ENCODE measurements at places on chromosomes 3 and 15.

DNA sequence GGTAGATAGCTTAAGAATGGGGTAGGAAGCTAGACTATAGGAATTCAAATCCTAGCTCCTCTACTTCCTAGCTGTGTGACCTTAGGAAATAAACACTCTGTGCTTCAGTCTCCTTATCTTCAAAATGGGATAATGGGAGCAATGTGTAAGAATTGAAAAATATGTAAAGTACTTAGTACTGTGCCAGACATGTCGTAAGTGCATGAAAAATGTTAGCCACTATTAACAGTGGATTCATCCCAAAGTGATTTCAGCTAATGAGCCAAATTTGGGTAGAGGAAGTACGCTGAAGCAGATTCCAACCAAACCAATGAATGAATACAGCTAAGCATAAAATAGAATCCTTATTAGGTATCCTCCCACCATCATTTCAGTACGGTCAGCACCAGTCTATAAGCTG lies 192.1 kb downstream of the RORA start:
- no peak for DNase-seq

DNA sequence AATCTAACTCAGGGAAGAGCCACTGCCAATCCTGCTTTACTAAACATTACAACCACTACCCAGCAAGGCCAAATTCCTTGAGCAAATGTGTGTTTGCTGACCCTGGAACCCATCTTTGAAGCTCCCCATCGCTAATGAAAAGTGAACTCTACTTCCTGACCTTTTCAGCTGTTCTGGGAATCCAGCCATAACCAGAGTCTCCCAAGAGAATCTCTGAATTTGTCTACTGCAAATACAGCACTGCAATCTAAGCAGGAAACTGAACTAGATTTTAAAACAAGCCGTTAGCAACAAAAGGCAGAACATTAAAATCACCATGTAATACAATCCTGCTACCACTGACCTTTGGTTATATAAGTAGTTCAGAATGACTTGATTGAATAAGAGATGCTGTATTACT lies 309.2 kb downstream of the MAGI1 start:
- no peak for DNase-seq

- DNase-seq, result no peak
Measured at GRCh38 chr3:196406811-196407470, 25.3 kb downstream of the UBXN7 start.

- no peak for DNase-seq
Measured at GRCh38 chr3:82080261-82080660, 318.8 kb upstream of the GBE1 start.

DNA sequence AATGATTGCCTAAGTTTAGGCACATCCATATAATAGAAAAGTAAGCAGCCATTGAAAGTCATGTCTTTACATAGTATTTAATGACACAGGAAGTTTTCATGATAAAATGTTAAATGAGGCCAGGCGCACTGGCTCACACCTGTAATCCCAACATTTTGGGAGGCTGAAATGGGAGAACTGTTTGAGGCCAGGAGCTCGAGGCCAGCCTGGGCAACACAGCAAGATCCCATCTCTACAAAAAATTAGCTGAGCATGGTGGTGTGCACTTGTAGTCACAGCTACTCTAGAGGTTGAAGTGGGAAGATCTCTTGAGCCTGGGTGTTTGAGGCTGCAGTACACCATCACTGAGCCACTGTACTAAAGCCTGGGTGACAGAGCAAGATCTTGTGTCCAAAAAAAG lies 59.4 kb downstream of the SETMAR start:
- no peak for DNase-seq

- DNase-seq, result no peak
Measured at GRCh38 chr15:38994310-38994709, 429.7 kb upstream of the RASGRP1 start.

DNA sequence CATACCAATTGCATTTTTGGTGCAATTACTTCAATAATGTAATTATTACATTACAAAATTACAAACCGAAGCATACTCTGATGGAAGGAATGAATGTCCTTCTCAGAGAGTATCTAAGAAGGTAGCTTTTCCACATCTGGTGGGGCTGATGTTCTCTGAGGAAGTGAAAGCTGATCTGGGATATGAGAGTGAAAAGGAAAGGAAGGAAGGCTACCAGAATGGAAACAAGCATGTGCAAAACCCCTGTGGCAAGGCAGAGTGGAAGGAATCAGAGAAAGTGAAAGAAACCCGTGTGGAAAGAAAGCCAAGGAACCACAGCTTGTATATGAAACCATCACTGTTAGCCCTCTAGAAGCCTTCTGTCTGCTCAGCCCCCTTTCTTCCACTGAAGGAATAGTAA lies 35.3 kb upstream of the GOLGA8A start:
- no peak for DNase-seq

DNA sequence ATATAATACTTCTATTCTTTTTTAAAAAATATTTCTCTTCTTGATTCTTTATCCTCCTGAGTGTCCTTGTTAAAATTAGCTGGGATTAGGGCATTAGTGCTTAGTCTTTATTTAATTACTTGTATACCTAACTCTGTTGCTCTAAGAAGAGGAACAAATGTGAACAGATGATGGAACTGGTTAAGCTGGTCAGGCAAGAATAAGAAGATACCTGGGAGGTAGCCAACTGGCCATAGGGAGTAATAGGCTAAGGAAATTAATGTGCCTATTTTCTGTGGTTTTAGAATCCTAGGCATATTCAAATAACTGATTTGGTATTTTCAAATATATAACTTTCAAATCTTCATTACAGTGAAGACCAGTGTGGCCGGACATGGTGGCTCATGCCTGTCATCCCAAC lies 54.4 kb downstream of the EIF3J start:
- no peak for DNase-seq

GRCh38 chr3:194134231-194134756 lies 1.7 kb upstream of the HES1 start:
- peak; percentile 33 for DNase-seq

DNA sequence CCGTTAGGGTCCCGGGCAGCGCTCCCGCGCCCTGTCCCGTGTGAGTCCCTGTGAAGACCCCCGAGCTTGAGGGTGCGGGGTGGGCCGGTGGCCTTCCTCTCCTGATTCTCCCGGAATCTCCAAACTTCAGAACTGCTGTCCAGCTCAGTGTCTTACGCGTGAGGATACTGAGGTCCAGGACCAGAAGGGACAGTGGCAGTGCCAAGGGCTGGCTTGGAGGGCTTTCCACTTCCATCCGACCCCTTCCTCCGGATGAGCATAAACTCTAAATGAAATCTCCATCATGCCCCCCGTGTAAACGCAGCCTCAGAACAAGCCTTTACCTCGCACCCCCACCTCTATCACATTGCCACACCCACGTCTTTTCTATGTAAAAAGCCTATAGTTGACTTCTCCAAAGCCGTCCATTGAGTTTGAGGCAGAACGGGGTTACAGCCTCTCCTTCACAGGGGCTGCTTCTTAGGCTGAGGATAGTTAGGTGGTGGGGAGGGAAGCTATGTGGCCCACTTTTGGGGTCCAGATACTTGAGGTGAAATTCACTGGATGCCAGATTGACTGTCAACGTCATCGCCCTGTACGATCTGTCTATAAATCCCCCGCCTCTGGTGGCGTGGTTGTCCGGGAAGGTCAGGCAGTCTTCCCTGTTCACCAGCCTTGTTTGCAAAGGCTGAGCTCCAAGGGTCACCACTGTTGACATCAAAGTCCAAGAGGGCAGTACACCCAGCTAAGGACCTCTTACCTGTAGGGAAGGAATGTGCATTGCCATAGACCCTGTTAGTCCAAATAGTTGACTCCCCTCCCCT lies 1.1 kb downstream of the EDEM1 start:
- peak; percentile 75 for DNase-seq

DNA sequence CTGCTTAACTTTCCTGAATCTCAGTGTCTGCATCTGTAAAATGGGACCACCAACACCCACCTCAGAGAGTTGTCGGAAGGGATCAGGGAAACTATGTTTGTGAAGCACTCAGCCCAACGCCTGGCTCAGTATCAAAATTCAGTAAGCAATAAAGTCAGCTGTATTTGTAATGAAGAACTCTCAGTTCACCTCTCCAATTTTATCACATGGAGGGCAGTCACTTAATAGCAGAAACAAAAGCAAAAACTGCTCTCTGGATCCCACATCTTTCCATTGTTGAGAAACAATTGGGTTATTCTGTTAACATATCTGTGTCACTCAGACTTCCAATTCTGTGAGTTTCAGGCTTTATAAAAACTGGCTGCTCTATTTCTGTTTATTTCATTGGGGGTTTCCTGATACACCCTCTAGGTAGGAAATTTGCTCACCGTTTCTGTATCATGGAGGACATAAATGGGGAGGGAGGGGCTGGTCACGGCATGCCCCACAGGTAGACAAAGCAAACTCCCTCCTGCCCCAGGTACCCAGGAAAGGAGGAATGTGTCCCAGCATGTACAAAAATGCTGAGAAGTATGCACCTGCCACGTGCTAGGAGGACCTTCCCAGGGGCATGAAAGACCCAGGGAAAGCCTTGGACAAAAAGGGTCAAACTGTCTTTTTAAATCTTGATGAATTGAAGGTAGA lies 81.4 kb upstream of the LMOD3 start:
- DNase-seq, result no peak

DNA sequence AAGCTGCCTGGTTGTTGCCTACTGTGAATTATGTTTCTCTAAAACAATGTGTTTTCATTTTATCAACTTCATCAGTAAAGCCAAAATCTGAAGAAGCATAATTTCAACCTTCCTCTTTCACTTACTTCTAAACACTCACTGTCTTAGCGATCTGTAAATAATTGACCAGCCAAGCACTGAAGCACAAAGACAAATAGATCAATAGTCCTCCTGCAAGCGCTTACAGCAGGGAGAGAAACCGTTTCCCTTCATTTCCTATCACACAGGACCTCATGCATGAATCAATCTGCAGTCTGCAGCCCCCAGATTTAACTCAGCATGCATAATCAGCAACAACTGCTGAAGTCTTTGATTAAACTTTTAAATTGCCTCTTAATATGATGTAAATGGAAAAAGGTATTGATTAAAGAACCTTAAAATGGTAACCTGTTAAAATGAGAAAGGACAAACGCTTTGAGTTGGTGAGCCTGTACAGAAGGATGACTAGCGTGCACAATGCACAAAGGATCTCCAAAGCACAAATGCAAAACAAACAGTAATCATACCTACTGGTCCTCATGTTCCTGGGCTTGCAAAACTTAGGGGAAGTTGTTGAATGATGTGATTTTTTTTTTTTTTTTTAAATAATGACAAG lies 370.2 kb upstream of the ZNF385D start:
- no peak for DNase-seq

DNA sequence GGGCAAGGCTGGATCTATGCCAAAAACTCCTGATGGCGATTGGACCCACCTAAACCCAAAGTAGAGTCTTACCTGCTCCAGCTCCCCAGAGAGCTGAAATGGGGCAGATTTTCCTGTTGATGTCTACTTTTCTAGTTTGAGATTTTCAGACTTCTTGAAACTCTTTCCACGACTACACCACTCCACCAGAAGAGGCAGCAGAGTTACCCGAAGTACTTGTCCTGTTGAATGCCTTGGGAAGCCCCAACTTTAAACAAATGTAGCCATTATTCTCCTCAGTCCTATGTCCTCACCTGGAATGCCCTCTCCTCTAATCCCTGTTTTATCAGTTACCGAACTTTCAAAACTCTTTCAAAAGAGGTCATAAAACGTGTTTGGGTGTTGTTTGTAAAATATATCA lies 843.8 kb downstream of the VGLL3 start:
- no peak for DNase-seq

- DNase-seq, result no peak
Measured at GRCh38 chr15:66906668-66907614, 158.5 kb upstream of the SMAD3 start.

DNA sequence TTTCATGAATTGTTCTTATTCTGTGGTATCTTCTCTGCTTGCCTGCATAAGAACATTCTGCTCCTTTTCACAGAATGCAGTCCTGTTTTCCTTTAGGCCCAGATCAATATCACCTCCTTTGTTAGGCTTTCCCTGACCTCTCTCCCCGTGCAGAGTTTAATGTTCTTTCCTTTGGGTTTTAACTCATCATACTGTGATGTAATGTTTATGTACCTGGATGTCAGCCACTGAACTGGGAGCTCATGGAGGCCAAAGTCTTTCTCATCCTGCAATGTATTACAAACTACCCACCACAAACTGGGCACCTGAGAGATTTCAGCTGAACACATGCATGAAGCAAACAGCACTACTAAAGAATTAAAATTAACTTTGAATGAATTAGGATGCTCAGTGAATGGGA lies 192.8 kb upstream of the RORA start:
- no peak for DNase-seq

GRCh38 chr3:180002006-180002405 lies 34.7 kb downstream of the PEX5L start:
- DNase-seq, result no peak

GRCh38 chr3:196800742-196801434 lies 61.2 kb downstream of the PAK2 start:
- DNase-seq, result no peak

- no peak for DNase-seq
Measured at GRCh38 chr15:73979636-73980035, 12.5 kb downstream of the STOML1 start.

- no peak for DNase-seq
Measured at GRCh38 chr3:33001889-33002288, 50.4 kb downstream of the CCR4 start.

- no peak for DNase-seq
Measured at GRCh38 chr15:73986055-73986775, 5.9 kb downstream of the STOML1 start.

DNA sequence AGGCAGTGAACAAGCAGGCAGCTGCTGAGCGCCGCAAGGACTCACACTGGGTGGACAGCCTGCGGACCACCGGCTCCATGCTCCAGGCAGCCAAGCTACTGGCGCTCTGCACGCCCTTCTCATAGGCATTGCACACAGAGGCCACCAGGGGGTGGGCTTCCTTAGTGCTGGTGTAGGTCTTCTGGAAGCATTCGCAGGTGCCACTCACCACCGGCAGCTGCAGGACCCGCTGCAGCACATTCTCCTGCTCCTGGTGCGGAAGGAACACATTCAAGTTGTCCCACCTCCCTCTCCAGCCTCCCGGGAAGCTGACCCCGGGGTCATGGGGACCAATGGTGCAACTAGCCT lies 6.0 kb downstream of the PLIN1 start:
- no peak for DNase-seq

DNA sequence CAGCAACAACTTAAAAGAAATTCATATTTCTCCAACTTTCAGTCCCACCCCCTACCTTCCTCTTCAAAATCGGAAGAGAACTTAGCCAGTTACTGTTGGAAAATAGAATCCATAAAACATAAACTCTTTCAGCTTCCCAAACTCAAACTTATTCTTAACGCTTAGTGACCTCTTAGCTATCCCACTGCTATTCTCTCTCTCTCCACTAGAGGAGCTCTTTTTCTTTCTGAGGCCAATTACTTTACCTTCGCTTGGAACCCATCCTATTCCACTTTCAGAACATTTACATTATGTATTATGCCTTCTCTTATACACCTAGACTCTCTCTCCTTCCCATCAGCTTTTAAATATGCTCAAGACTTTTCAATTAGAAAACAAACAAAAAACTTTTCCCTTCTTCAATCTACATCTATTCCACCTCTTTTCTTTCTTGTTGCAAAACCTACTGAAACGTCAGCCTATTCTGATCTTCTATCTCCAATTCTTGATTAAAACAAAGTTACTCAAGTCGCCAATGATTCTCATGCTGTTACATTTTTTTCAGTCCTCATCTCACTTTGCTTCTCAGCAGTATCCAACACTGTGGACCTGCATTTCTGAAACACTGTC lies 13.4 kb upstream of the GHSR start:
- no peak for DNase-seq
